ENCODE measurements at places on chromosomes 11 and 22. TPM values are rescaled to one million over a fixed set of nuclear protein-coding genes. Genes with fewer than 3 reads are reported as not detected.

TENM4 gene
- total RNA-seq: 50.7 TPM

ARFGAP3 gene
- 18.4 TPM for total RNA-seq

NFAM1 gene
- total RNA-seq: 0.91 TPM

PRG2 gene
- not detected for total RNA-seq
